ENCODE measurements at places on chromosomes 5 and 9.

- DNase-seq, result peak; percentile 67
Observed at GRCh38 chr5:176908675-176909368, 9.7 kb upstream of the HK3 start.

GRCh38 chr5:179223961-179224360 lies 121.3 kb downstream of the ADAMTS2 start:
- no peak for DNase-seq

DNA sequence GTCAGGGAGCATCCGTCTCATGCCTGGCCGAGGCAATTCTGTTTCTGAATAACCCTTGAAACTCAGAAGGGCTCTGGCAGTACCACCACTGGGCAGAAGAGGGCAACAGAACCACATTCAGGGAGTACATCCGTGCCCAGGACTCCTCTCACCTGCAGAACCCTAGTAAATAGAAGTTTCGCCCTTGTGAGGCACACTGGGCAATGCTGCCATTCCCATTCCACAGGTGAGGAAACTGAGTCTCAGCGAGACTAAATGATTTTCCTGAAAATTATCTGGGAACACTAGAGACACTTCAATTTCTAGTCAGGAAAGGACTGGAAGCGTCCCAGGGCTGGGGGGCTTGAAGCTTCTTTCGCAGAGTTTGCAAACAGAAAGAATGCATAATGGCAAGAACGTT lies 74.7 kb downstream of the FGF1 start:
- peak; percentile 65 for DNase-seq

DNA sequence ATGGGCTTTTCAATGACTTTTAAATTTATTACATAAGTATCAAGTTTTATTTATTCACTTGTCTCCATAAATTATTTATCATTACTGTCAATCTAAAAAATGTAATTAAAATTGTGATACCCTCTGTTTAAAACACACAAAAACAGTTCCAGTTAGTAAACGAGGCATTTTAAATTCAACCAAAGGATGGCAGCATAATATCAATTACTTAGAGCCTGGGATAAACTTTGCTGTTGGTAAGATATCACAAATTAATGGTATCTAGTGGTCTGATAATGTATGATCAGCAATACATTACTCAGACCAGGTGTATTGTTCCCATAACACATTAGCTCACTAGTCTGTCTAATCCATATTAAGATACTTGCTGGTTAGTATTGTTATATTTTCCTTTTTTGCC lies 9.6 kb upstream of the IFNE start:
- no peak for DNase-seq

GRCh38 chr9:110842986-110843385 lies 174.4 kb downstream of the MUSK start:
- DNase-seq, result no peak

DNA sequence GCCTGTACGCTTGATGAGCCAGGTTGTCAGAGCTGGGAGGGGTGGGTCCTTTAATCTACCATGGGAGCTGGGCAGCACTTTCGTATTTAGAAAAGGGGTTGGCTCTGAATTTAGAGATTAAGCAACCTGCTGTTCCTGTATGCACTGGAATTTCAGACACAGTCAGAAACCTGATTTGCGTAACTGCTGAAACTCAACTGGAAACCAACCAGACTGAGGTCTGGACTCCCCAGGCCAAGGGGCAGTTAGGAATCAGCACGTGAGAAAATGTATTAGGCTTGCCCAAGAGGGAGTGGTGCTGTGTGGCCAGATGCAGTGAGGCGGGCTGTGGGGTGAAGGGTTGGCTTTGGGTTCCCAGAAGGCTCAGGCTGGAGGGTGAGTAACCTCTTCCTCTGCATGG lies 235.0 kb downstream of the GOLPH3 start:
- peak; percentile 55 for DNase-seq

All from suppressor macrophage treated with lipopolysaccharide for 1 hour (primary cell).